NCI-H226 (cell line): ENCODE measurements at places on chromosomes 1 and 21.

DNA sequence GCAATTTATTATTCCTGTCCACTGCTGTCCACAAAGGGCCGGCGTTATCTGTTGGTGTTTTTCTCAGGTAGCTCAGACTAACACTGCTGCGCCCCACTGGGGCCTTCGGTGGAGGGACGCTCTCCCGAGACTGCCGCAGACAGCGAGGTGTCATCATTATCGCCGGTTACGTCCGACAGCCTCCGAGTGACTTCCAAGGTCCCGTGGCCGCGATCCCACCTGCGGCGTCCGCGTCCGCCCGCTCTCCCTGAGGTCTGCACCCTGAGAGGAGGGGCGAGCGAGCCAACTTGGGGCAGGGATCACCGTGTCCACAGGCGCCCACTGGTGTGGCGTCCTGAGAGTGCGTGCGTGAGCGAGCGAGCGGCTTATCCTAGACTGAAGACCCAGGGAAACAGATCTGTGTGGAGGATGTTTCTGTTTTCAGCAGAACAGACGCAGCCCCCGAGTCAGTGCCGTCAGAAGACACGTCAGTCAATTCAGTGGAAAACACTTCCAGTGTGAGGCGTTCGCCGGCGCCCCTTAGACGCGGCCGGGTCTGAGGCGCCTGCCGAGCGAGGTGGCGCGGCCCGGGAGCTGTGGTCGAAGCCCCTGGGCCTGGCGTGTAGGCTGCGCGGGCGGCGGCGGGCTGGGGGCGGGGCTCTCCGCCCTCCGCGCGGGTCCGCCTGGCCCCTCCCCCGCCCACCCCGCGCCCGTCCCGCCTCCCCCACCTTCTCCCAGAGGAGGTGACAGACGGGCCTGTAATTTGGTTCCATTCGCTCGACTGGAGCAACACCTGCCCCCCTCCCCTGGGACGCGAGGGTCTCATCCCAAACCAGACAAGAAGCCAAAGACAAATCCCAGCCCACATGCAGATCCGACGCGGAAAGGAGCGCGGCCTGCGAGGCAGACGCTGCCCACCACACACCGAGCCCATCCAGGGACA, 12.6 kb downstream of the NHLH2 start:
- no peak for DNase-seq

- no peak for DNase-seq
Observed at GRCh38 chr1:36455386-36455785, 5.1 kb upstream of the OSCP1 start.

GRCh38 chr1:207145401-207146058, 41.5 kb downstream of the C4BPA start:
- DNase-seq = peak; percentile 11

DNA sequence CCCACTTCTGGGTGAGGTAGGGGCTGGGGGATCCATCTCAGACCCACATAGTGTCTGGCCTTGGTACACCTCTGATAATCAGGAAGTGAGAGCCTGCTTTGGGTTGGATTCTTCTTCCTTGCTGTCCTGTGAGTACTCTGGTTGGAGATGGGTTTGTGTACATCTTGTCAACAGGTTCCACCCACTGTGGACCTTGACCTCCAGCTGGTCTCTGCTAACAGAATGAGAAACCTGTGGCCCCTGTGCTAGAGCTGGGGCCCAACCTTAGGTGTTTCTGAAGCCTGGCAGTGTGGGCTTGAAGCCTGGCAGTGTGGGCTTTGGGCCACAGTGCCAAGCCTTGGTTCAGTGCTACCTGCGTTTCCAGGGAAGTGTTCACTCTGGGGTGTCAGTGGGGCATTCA, 2.6 kb downstream of the ZBTB48 start:
- DNase-seq = no peak

- no peak for DNase-seq
Observed at GRCh38 chr21:41967708-41968107, 13.9 kb upstream of the C2CD2 start.
